ENCODE measurements at places on chromosomes 16 and 17. TPM values are rescaled to one million over a fixed set of nuclear protein-coding genes. Genes with fewer than 3 reads are reported as not detected.

Gene WWP2
- 21.5 TPM for total RNA-seq

Gene KCNJ2
- total RNA-seq, result under 0.01 TPM

Gene PKMYT1
- total RNA-seq, result 27.3 TPM

Gene PDXDC1
- 29.8 TPM for total RNA-seq

All from RPMI7951 (cell line).